ENCODE measurements at places on chromosomes 7 and 10.

DNA sequence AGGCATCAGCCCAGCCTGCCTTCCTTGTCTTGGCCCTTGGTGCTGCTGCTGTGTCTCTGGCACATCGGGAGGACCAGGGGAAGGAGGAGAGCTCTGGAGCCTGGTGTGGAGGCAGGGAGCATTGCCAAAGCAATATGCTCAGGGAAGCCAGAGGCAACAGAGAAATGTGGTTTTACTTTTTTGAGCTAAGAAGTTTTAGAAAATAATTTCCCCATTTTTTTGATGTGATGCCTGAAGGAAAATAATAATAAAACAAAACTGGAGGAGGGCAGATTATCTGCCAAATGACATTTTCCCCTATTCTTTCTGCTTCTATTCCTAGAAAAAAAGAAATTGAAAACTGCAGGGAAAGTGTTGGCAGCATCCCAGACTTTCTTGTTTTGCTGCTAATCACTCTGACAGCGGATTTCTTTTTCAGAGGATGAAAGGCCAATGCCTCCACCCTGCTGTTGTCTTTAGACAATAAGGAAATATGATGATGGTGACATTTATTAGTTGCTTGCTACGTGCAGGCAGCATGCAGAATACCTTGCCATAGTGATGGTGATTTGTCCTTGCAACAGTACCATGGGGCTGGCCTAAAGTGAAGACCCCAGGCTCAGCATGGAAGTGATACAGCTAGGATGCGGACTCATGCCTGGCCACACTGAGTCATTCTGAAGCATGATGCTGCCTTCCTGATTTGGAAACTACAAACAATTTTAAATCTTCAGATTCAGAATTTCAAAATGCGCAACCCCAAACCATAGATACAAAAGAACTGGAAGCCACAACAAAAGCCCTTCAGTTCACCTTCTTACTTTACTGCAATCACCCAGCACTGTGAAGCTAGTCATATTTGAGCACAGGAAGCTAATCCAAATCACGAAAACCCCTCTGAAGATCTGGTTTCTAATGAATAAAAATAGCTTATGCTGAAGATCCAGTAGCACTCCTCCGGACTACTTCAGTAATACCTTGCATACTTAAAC lies 260.2 kb upstream of the TMEM72 start:
- no peak for DNase-seq

DNA sequence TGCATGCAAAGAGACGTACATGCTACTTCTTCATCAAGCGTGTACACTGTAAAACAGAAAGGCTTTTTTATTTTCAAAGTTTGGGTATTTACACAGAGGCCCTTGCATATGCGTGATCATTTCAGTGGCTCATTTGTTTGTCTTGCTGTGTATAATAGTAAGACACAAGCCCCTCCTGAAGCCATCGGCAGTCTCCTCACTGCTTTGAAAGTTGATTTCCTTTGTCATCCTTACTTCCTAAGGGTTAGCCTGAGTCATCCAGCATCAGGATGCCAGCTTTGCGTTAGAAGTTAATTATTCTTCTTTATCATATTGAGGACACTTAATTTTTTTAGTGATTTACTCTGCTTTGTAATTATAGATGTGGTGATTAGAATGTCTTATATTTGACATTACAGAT lies 72.5 kb upstream of the CTBP2 start:
- DNase-seq = no peak

DNA sequence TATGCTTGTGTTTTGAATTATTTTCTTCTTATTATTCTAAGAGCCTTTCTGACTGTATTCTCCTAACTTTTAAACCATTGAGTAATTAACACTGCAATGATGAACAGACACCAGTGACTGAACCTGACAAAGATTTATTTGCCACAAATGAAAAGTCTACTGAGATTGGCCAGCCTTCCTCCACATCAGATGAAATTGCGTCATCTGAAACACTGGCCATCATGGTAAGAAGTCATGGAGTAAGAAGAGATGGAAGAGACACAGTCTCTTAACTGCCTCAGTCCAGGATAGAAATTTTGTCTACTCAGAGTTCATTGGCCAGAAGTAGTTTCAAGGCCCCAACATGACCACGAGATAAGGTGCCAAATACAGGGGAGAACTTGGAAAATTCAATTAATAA lies 357.8 kb downstream of the BMPER start:
- DNase-seq = no peak

DNA sequence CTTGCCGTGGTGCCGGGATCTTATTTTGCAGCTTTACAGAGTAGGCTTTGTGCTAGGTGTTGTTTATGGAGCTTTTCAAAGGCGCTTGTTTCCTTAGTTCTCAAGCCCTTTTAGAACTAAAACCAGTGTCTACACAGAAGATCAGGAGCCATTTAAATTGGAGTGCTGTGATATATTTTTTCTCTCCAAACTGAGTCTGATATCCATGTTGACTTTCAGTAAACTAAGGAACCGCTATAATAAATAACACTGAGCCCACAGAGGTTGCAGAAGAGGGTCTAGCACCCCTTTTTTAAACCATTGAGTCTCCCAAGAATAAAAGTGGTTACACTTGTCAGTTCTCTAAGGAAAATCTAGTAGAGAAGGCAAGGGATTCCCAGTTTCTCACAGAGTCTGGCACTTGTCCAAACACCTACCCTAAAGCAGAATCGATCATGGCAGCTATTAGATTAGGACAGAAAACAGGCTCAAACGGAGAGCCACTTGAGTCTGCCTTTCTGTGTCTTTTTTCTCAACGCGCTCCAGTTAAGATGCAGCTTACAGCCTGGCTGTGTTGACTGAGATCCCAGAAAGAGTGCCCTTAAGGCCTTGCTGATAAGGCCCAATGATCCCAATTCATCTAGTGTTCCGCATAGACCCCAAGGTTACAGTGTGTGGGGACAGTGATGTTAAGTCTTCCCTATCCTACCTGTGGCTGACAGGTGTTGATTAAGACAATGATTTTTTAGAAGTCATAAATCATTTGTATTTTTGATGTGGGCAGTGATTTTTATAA lies 804 bp downstream of the TMEM106B start:
- DNase-seq = peak; percentile 13

DNA sequence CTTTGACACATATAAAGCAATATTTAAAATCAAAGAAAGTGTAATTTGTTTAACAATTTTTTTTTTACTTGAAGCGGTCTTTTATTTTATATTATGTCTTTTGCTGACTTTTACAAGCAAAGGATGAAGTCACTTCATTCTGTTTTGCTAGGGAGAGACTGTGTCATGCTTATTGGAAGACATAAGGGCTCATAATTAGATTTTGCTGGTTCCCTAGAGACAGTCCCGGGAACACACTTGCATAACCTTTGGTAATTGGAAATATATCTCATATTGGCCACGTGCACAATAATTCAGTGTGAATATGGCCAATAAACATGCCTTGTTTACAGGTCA lies 448 bp upstream of the NET1 start:
- no peak for DNase-seq

DNA sequence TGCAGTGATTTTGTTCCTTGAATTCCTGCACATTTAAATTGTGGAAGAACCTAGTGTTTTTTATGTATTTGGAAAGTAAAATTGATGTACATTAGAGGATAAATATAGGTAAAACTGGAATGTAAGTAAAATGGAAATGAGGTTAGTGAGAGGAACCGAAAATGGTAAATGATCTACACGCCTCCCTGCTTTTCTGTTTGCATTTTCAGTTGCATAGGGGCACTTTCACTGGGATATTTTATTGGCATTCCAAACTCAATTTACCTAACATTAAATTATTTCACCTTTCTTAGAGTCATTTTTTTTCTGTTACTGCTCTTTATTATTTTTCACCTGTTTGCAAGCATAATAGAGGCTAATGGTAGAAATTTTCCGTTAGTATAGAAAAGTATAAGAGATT lies 8.0 kb downstream of the CDK13 start:
- DNase-seq = no peak

GRCh38 chr7:70569335-70569819 lies 562.6 kb upstream of the GALNT17 start:
- DNase-seq = no peak

- no peak for DNase-seq
Measured at GRCh38 chr7:50141131-50141530, 48.1 kb upstream of the ZPBP start.

GRCh38 chr7:29527505-29528108 lies 36.0 kb upstream of the PRR15 start:
- DNase-seq = no peak

GRCh38 chr7:82595176-82595575 lies 151.6 kb upstream of the CACNA2D1 start:
- no peak for DNase-seq

DNA sequence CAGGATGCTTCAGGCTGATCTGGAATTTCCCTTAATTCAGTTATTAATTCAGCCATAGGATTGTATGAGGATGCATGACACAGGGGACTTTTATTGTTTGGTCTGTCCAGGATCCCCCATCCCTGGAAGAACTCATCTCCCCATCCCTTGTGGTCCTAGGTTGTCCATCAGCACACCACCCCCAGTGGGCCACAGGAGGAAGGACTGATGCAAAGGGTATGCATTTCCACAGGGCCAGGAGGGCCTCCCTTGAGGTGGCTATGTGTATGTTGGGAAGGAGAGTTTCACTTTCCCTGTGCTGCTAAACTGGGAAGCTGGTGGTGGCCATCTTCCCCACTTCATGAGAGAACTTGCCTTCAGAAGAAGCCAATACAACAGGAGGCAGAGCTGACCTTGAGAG lies 44.6 kb upstream of the GRB10 start:
- DNase-seq = no peak

GRCh38 chr10:62386356-62387320 lies 12.5 kb downstream of the ZNF365 start:
- no peak for DNase-seq

DNA sequence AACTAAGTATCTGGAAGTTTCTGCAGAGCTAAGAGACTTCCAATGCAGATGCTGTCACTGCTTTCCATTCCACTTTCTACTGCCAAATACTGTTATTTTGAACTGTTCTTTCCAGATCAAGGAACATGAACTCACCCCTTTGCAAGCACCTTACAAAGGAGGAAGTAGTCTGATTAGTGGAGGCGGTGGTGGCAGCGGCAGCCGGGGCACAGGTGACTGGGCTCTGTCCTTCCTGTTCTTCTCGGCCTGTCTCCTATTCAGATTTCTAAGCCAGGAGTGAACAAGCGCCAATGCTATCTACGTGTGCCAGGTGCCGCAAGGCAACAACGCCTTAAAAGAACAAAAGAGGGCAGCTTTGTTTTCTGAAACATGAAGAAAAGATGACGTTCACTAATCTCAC lies 44.9 kb downstream of the BEND7 start:
- DNase-seq = no peak

DNA sequence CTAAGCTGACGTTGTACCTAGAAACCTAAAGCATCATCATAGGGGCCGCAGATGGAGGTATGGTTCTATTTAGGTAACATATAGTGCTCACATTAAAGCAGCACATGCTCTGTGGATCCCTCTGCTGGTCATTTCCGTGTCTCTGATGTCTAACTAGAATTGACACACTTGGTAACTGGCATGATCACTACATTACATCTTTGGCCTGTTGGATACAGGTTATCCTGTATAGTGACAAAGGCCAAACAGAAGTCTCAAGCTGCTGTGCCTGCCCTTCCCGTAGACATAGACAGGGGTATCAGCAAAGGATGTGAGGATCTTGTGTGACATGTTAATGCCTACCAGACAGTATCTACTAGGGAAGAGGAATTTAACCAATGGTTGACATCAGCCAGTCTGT lies 51.2 kb downstream of the KIF5B start:
- DNase-seq = no peak

DNA sequence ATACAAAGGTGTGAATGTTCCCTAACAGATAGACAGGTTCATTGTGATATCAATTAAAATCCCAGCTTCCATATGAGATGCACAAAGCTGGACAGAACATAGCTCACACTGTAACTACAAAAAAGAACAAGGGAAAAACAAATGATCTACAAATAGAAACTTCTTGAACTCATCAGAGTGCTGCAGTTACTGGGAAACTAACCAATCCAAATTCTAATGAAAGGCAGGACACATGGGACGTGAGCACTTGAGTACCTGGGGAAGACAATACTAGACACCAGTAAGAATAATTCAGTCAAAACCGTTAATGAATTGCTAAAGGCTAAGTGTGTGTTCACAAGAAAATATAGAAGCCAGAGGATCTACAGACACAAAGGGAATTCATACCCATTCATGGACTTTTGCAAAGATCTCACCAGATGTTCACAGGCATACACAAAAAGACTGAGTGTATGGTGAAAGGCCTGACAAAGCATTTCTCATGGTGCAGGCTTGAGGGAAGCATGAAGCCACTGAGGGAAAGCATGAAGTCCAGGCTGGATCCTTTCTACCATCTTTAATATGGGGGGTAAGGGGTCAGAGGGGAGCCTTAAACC lies 7.8 kb upstream of the GPR22 start:
- no peak for DNase-seq

DNA sequence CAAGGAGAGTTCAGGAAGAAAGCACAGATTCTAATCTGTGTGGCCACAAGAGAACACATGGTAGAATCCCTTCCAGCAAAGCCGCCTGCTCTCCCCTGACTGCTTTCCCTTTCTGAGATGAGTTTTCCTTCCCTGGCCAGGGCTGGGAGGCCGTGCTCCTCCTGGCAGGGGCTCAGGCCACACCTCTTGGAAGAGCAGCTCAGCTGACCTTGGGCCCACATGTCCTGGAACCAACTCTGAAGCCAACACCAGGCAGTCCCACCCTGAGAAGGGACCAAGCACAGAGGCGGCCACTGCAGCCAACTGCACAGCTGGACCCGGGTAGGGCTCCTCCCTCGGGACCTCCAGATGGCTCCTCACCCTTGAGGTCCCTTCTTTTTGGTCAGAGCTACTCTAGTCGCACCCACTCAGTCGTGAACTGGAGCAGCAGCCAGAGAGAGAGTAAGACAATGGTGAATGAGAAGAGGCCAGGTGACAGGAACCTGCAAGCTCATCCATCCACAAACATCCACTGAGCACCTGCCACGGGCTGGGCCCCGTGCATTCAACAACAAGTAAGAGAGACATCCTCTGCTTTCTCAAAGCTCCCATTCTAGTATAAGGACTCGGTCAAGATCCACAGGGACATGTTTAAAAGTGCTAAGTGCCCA lies 40.3 kb downstream of the FAM53B start:
- DNase-seq = no peak

- no peak for DNase-seq
Measured at GRCh38 chr10:101650863-101651262, 44.1 kb downstream of the FBXW4 start.

DNA sequence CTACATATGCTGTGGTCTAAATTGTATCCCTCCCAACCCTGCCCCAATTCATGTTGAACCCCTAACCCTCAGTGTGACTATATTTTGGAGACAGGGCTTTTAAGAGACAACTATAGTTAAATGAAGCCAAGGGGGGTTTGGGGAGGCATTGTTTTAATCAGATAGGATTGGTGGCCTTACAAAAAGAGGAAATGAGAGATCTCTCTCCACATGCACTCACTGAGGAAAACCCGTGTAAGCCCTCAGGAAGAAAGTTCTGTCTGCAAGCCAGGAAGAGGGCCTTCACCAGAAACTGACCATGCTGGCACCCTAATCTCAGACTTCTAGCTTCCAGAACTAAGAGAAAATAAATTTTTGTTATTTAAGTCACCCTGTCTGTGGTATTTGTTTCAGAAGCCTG lies 276.7 kb downstream of the KIF20B start:
- no peak for DNase-seq
